ENCODE measurements at places on chromosomes 4 and X. TPM values are rescaled to one million over a fixed set of nuclear protein-coding genes. Genes with fewer than 3 reads are reported as not detected.
A peak's percentile ranks its signal among the peaks of the same experiment; 100 is the strongest.

DNA sequence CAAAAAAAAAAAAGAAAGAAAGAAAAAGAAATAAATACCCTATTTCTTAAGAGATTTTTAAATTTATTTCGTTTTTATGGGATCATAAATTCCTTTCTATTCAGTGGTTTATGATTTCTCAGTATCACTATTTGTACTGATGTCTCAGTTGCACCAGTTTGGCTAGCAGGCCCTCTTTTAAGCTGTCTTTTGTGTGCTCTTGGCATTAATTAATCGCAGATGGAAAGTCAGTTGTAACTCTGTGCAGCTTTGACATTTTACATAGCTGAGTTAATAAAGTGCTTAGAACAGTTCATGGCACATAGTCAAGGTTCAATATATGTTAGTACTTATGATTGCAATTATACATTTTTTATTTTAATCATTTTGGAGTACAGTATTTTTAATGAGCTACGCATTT is 123.7 kb upstream of the NUDT6 start:
- H3K27ac ChIP-seq = no peak overlapping the region
- DNase-seq = no peak
- no peak overlapping the region for H3K4me3 ChIP-seq

DNA sequence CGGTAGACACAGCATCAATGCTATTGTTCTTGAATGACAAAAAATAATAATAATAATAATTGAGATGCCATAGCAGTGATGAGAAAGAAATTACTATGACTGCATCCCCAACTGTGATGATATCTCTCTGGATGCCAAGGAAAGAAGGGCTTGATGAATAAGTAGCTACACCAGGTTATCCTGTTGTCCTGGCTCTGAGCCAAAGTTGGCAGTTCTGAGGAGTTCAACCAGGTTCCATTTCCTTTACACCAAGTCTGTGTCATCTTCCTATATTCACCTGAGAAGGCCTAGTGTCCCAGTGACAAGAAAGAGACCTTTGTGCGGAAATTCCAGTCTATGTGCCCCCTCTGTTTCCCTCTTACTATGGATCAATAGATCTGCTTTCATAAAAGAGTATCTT is 3.4 kb upstream of the MAML3 start:
- H3K27ac ChIP-seq = no peak overlapping the region
- H3K27me3 ChIP-seq = no peaks in the 10 kb centered on the region
- no peaks in the 10 kb centered on the region for H3K4me1 ChIP-seq
- no peak for DNase-seq
- H3K4me3 ChIP-seq = no peak overlapping the region

DNA sequence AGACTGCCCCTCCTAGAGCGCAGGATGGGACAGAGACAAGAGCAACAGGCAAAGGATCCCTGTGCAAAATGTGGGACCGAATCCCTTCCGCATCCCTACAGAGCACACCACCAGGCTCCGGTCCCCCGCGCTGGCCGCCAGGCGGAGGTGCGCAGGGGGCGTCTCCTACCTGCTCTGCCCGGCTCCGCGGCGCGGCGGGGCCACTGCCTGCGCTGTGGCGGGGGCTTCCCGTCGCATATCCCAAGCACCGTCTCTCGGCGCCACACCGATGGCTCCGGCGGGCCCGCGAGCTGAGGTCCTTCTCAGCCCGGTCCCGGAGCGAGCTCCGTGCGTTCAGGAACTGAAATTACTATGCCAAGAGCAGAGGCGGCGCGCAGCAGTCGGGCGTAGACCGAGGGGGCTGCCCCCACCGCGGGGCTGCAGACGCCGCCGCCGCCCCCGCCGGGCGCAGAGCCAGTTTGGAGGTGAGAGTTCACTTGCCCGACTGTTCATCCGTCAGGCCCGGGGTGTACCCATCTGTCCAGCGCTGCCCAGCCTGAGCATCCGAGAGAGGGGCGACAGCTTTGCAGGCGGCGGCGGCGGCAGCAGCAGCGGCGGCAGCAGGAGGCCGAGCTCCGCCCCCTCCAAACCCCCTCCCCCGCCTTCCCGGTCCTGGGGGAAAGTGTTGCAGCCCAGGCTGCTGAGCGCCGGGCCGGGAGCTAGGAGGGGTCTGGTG is at the start of gene GPRIN3:
Gene GPRIN3, minus strand, starts transcription at position 355 of the 715 bp plus-strand sequence. CDS start 57,690 bp downstream, outside the sequence.
- peak within 1 kb of the TSS; percentile 80 for H3K4me3 ChIP-seq
- DNase-seq = no peak
- no peaks in the 10 kb centered on the region for H3K27me3 ChIP-seq
- H3K36me3 ChIP-seq = no peaks in the 10 kb centered on the region

- no peak for DNase-seq
- no peak overlapping the region for H3K4me3 ChIP-seq
- H3K27ac ChIP-seq = no peak overlapping the region
- no peaks in the 10 kb centered on the region for H3K36me3 ChIP-seq
- no peaks in the 10 kb centered on the region for H3K27me3 ChIP-seq
Measured at GRCh38 chr4:145851511-145852201, 87.0 kb downstream of the ZNF827 start.

DNA sequence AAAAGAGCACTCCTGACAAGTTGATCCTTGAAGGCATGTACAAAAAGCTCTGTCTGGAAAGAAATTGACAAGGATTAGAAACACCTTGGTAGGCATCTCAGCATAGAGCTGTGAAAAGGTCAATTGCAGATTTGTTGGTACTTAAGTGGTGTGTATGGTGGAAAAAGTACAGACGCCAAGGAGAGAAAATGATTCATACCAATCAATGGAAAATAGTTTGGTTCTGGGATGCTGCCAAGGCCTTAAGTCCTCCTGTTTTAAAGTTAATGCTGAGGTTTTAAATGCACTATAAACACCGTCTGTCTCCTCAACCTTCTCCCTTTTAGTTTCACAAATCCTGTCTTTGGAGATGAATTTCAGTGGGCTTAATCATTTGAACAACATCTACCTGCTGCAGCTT is 524.1 kb downstream of the IL15 start:
- no peak for DNase-seq
- H3K4me3 ChIP-seq = no peak overlapping the region
- H3K4me1 ChIP-seq = no peaks in the 10 kb centered on the region
- no peaks in the 10 kb centered on the region for H3K27me3 ChIP-seq

DNA sequence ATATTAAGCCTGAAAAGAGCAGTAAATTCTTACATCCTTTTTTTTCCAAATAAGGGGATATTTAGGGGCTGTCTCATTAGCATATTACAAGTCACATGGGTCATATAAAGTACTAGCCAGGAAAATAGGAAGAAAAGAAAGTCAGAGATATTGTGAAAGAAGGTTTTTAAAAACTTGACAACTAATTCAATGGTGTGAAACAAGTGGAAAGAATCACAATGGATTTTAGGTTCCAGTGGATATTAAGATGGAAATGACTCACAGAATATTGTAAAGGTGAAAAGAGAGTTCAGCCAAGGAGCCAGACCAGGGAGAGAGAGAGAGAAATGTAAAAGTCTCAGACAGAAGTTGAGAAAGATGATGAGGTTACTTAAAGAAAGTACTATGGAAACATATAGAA is 297.2 kb downstream of the IQCM start:
- H3K27ac ChIP-seq = no peak overlapping the region
- DNase-seq = no peak
- no peaks in the 10 kb centered on the region for H3K36me3 ChIP-seq
- H3K27me3 ChIP-seq = no peaks in the 10 kb centered on the region
- H3K4me1 ChIP-seq = no peaks in the 10 kb centered on the region

The MBTPS2 gene
- 9.0 TPM for total RNA-seq

The MAOA gene
- 168 TPM for total RNA-seq

The SPANXN4 gene
- total RNA-seq = not detected

Measured in tibial nerve (tissue), 4 donors.